ENCODE measurements at places on chromosomes 1 and 21.

DNA sequence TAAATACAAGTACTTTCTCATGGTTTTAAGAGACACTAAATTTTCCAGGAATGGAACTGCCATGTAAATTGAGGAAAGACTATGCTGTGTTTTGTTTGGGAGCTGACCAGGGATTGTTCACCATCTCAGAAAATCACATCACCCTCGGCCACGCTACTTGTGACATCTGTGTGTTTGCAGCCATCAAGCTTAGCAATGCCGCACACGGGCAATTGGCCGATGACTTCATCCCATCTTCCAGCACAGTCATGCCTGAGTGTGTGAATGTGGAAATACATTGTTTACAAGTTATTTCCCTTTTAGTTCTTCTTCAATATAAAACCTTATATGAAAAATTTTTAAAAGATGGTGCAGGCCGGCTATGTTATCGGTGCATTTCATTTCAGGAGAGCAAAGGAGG lies 121.6 kb downstream of the GLIS1 start:
- no peak for DNase-seq

DNA sequence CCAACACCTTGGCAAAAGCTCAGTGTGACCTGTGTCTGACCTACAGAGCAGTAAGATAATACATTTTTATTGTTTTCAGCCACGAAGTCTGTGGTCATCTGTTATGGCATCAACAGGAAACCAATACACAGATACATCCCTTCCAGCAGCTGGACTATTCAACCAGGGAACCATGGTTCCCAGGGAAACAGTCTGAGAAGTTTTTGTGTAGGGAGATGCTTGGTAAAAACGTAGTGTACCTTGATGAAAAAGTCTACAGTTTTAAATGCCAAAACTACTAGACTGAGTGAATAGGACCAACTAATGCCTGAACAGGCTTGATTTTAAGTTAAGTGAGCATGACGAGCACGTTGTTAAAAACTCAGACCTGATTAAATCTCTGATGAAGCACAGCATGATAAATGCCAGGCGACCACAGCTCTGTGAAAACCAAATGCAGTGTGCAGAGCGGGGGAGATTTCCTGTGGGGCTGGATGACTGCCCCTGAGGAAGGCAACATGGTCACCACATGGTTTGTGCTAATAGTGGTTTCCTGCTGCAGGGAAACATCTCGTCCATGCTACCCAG lies 228.9 kb downstream of the TNR start:
- peak; percentile 18 for DNase-seq

DNA sequence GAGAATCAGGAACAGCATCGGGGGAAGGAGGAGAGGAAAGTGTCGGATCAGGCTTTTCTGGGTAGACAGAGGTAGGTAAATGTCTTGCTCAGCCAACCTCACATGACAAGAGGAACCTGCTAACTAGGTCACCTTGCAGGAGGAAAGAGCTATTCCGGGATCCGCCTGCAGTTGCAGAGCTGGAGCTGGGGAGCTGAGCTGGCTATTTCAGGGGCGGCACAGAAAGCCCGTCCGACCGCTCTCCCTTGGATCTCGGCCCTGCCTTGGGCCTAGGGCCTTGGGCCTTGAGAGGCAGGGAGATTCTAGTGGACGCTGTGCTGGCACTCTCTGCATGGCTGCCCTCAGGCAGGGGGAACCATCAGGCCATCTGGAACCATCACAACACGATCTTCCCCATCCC lies 56.5 kb upstream of the CTPS1 start:
- DNase-seq = peak; percentile 75

- DNase-seq = no peak
Measured at GRCh38 chr1:54378157-54378873, 27.9 kb downstream of the SSBP3 start.

DNA sequence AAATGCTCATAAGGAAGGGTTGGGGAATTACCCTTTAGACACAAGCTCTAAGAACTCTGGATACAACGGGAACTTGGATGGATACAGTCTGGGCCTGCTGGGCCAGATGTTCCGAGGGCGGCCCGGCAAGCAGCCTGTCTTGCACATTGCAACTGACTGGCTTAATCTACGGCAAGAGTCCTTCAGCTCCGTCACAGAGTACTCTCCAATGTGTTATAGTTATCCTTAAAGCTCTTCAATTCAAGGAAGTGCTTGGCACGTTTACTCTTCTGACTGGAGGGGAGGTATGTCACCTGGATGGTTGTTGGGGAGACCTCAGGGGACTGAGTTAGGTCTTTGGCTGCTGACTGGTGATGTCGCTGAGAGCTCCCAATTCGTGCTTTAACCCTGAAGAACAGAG lies 1.1 kb upstream of the CFAP141 start:
- DNase-seq = no peak

DNA sequence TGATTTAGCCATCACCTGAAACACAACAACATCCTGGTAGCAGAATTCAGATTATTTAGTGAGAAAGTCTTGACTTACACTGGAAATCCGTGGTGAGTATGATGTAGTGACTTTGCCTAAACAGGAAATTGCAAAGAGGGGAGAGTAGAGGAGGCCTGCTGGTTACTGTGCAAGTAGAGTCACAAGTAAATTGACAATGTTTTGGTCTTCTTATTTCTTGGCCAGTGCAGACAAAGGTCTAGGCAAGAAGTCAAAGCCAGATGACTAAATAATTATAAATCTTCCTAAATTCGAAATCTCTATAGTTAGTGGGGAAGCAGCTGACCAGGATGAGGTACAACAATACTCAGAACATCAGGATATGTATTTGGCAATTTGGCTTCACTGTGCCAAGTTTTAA lies 159.5 kb upstream of the KCTD3 start:
- no peak for DNase-seq

GRCh38 chr1:69081668-69082067 lies 486.1 kb upstream of the LRRC7 start:
- DNase-seq = no peak

- no peak for DNase-seq
Measured at GRCh38 chr1:30371888-30372791, 351.2 kb downstream of the MATN1 start.

GRCh38 chr1:32718527-32718926 lies 16.0 kb upstream of the SYNC start:
- DNase-seq = no peak

- DNase-seq = no peak
Measured at GRCh38 chr1:6142036-6142621, 38.0 kb downstream of the CHD5 start.

DNA sequence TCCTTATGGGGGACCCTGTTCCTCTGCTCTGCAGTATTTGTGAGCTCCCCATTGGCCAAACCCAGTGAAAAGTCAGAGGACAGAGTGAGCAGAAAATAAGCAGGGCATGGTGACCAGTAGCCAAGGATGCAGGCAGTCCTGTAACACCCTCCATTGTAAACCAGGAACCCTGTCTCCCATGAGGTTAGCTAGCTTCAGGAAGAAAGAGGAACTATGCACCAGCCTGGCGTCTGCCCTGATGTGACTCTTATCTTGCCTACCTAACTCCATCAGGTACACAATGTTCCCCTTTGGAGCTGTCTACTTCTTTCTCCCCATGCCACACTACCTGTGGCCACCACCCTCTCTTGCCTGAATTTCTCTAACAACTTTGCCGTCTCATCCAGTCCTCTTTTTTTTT lies 119.2 kb downstream of the LRIG2 start:
- no peak for DNase-seq
